ENCODE measurements at places on chromosomes 3 and 15. TPM values are rescaled to one million over a fixed set of nuclear protein-coding genes. Genes with fewer than 3 reads are reported as not detected.
A peak's percentile ranks its signal among the peaks of the same experiment; 100 is the strongest.

DNA sequence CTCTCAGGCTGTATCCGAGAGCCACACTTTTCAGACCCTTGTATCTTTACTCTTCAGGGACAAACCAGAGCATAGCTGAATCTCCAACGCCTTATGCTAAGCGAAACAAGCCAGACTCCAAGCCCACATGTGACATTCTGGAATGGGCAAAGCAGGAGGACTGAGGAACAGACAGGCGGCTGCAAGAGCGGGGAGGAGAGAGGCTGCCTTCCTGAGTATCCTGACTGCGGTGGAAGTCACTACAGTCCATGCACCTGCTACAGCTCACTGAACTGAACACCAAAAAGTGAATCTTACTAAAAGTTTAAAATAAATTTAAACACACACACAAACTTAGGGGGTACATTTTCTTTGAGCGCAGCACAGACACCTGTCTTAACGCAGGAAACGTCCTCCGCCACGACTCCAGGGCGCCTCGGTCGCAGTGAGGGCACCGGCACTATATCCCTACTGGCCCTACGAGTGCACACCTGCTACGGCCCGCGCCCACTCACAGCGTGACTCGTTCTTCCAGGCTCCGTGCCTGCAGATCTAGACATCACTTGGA, 1.4 kb downstream of the CYFIP1 start:
- H3K4me3 ChIP-seq: peak overlapping the region; percentile 77
- no peaks in the 10 kb centered on the region for H3K36me3 ChIP-seq

- no peaks in the 10 kb centered on the region for H3K36me3 ChIP-seq
- no peak overlapping the region for H3K4me3 ChIP-seq
- H3K4me1 ChIP-seq: no peaks in the 10 kb centered on the region
- no peak overlapping the region for H3K27ac ChIP-seq
Observed at GRCh38 chr3:148044151-148044550, 635.0 kb downstream of the ZIC1 start.

GRCh38 chr3:100316641-100317069, 17.9 kb upstream of the NIT2 start:
- peaks cover 33% of the 10 kb centered on the region for H3K36me3 ChIP-seq
- DNase-seq: peak; percentile 33
- no peaks in the 10 kb centered on the region for H3K27me3 ChIP-seq
- H3K4me1 ChIP-seq: no peaks in the 10 kb centered on the region
- no peak overlapping the region for H3K4me3 ChIP-seq

DNA sequence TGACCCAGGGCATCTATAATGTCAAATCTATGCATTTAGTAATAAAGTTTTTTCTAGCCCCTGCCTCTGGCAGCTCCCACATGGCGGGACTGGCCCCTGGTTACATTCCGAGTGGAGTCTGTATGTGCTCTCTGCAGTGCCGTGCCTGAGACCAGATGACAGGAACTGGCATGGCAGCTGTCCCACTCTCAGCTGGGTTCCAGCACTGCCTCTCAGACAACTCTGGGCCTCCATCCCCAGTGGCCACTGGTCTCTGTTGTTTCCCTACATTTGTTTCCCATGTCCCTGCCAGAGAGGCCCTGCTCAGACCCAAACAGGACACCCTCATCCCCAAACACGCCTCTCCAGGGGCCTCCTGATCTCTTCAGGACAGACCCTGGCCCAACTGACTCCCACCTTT, 109.3 kb downstream of the OCA2 start:
- no peaks in the 10 kb centered on the region for H3K36me3 ChIP-seq
- H3K4me3 ChIP-seq: no peak overlapping the region
- H3K27me3 ChIP-seq: peaks cover 65% of the 10 kb centered on the region
- H3K27ac ChIP-seq: no peak overlapping the region

DNA sequence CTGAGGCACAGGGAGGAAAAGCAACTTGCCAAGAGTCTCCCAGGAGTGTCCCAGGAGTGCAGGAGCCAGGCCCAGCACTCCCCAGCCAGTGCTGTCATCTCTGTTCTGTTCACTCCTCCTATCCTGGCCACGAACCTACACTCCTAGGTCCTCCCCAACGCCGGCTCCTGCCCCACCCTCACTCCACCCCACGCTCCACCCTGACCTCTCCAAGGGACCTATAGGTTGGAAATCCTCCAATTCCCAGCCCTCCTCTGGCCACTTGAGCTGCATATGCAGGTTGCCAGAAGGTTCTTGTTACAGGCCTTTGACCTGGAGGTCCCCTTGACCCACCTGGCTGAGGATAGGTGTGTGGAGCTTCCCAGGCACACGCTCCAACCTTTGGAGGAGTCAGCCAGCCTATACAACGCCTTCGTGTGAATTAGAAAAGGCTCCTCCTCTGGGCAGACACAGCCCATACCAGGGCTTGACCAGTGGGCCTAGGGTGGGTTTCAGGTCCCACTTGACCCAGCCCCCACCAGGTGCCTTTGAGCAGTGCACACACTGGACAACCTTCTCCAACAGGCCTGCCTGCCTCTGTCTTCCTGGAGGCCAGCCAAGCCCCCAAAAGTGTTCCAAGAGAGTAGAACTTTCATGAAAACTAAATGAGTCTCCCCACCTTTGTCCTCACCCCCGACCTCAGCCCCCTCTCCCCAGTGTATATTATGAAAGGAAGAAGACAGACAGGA, 167.2 kb upstream of the TLE3 start:
- H3K4me3 ChIP-seq: no peak overlapping the region
- H3K4me1 ChIP-seq: peaks cover 51% of the 10 kb centered on the region
- no peaks in the 10 kb centered on the region for H3K36me3 ChIP-seq
- DNase-seq: no peak

- H3K36me3 ChIP-seq: no peaks in the 10 kb centered on the region
- no peaks in the 10 kb centered on the region for H3K4me1 ChIP-seq
- DNase-seq: no peak
Observed at GRCh38 chr15:73361337-73361736, 7.4 kb downstream of the HCN4 start.

DNA sequence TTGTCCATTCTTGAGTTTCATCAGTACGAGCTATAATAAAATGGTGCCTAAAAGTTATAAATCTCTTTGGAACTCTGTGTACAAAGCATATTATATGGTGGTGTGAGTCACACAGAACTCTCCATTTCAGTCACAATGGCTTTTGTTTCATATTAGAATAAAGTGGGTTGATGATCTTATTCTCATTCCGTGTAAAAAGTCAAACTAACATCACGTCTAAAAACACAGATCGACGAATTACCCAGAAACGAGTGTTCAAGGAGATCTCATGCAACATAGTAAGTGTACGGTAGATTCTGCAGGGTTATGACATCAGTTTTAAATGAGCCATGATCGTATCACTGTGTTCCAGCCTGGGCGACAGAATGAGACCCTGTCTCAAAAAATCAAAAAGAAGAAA, 122.4 kb downstream of the FOXP1 start:
- H3K4me1 ChIP-seq: peaks cover 23% of the 10 kb centered on the region
- H3K27ac ChIP-seq: peak overlapping the region; percentile 77
- no peak overlapping the region for H3K4me3 ChIP-seq

Gene IL16
- 0.65 TPM for total RNA-seq

Gene TM4SF4
- not detected for total RNA-seq

Gene PLCB2
- total RNA-seq: 1.6 TPM

Gene SNTN
- not detected for total RNA-seq

Data from PC-9 (cell line).